Stimulated activated CD8-positive, alpha-beta memory T cell treated with anti-CD3 and anti-CD28 coated beads, Interleukin-4, amount 100 ng/mL, for 48 hours (primary cell): ENCODE measurements at places on chromosomes 5 and 9.

GRCh38 chr9:107020040-107020530 lies 157.1 kb downstream of the ZNF462 start:
- no peak for DNase-seq

DNA sequence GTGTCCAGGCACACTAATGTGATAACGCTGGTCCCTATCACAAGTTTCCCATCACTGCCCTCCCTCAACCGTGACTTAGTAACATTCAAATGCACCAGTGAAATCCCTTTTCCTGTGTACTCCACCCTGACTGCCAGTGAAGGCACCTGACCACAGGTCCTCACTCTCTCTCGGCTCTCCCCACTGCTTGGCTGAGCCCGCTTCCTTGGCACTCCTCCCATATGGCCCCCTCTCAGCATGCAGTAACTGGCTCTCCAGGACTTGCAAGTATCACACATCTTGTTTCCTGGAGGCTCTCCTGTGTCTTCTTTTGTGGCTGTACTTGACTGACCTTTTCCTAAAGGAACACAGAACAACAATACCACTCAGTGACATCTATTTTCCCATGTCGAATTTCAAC lies 292.0 kb upstream of the ZNF608 start:
- no peak for DNase-seq

DNA sequence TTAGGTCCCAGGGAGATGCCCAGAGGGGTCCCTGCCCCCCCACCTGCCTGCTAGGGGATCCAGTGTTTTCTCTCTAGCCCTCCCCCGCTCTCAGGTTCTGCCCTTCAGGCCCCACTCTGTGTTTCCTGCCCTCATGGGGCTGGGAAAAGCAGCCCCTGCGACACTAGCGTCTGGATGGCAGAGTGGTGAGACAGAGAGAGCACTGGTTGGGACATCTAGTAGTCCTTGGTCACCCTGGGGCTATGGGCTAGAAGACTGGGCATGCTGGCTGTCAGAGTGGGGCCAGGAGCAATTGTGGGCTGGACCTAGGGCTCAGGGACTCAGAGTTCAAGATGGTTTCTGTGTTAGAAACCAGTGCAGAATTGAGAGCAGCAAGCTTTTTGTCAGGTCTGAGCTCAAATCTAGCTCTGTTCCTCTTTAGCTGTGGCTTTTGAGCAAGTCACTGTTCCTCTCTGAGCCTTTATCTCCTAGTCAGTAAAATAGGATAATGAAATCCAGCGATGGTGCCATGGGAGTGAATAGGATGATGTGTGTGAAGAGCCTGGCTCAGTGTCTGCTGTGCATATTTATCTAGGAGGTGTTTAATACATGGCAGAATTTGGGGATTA lies 39.0 kb downstream of the RGS3 start:
- no peak for DNase-seq

GRCh38 chr5:1415059-1415425 lies 30.2 kb downstream of the SLC6A3 start:
- DNase-seq: no peak

GRCh38 chr9:127732444-127732843 lies 2.6 kb downstream of the TOR2A start:
- no peak for DNase-seq

DNA sequence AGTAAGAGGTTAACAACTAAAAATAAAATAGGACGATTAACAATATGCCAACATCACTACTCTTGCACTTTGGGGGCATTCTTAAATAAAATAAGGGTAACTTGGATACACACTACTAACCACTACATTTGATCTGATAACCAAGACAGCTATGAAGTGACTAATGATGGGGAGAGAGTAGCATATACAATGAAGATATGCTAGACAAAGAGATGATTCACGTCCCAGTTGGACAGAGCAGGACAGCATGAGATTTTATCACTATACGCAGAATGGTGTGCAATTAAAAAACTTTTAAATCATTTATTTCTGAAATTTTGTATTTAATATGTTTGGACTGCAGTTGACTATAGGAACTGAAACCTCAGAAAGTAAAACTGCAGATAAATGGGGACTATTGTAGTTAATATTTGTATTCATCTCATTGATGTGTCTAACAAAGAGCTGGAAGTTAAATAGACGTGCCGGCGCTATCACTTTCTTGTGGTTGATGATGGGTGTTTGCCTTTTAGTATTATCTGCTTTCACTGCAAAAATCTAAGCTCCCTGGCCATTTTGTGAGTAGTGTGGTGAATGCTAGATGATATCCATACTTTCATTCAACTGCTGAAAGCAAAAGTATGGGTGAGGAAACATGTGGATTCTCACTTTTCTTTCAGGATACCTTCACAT lies 18.7 kb downstream of the GIN1 start:
- no peak for DNase-seq

GRCh38 chr5:96370976-96371375 lies 62.1 kb downstream of the PCSK1 start:
- no peak for DNase-seq

- no peak for DNase-seq
Observed at GRCh38 chr5:139565411-139566305, 4.5 kb downstream of the UBE2D2 start.

DNA sequence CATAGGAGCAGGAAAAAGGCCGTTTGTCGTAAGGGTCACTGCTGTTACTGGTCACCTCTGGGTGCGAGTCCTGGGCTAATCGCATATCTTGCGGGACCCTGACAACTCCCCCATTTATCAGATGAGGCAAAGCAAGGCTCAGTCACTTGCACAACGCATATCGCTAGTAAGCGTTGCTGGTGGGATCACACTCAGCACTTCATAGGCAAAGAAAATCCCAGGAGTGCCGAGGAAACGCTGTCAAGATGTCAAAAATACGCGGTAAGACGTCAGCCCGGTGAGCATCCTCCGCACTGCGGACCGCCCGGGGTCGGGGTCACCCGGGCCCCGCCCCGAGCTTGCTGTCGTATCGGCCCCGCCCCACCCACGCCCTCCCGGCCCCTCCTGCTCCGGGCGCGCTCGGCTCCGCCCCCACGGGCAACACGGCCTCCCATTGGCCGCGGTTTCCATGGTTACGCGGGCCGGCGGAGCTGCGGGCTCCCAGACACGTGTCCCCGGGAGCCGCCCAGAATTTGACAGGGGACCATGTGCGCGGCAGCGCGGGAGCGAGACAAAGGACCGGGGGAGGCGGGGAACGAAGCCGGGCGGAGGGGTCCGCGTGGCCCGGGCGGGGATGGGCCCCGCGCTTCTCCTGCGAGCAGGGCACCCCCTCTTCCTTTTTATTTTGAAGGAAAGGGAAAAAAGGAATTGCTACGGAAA lies 80.2 kb upstream of the IER5L start:
- peak; percentile 93 for DNase-seq

DNA sequence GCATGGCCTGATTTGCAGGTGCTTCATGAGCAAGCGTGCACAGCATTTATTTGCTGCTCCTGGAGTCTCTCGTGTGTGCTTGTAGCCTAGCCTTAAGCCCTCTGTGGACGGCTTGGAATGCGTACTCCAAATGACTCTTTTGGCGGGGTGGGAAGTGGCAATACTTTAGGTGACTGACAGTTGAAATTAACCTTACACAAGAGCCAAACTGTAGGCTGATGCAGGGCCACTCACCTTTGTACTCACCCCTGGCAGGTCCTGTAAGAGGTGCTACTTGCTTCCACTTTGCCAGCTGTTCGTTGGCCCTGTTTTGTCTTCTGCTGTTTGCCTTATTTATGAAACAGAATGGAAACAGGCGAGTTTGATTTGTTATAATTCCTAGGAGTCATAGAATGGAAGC lies 22.9 kb downstream of the TENT4A start:
- DNase-seq: no peak

GRCh38 chr5:107272954-107273353 lies 397.8 kb downstream of the EFNA5 start:
- DNase-seq: no peak

- no peak for DNase-seq
Observed at GRCh38 chr5:144487761-144488160, 317.1 kb downstream of the KCTD16 start.

DNA sequence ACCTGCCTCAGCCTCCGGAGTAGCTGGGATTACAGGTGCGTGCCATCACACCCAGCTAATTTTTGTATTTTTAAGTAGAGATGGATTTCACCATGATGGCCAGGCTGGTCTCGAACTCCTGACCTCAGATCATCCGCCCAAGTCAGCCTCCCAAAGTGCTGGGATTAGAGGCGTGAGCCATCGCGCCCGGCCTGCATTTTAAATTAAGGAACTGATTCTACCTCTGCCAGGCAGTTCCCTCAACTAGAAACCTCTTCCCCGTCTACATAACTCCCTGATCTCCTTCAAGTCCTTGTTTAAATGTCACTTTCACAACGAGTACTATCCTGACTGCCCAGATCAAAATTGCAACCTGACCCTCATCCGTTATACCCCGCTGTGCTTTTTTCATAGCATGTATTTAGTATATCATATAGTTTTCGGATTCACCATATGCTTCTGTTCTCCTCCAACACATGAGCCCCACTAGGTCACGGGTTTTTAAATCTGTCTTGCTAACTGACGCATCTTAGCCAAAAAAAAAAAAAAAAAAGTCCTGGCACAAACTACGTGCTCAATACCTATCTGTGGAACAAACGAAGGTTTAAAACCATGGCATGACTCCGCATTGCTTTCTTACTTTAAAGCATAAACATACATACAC lies 858 bp upstream of the SOWAHA start:
- DNase-seq: no peak

DNA sequence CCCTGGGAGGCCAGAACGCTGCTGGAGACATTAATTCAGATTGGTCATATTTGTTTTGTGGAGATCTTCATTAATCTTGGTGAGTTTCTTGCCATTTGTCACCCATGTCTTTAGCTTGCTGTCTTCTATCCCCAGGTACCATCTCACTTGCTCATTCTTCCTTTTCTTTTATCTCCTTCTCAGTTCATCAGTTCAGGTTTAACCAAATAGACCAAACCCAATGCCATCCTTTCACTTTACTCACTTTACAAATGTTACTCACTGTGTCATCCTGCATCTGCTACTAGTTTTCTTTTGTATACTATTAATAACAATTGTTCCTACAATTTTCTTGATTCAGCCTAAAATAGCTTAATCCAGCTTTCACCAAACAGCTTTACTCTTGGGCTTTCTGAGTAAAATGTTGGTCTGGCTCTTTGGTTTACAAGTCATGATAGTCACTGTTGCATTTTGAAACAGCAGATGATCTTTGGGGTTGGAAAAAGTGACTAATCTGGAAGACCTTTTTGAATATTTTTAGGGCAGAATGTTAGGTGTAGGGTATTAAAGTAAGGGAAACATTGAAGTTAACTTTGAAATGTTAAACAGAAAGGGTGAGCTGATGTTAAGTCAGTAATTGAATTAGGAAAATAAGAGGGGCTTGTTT lies 246.9 kb downstream of the ZSWIM6 start:
- DNase-seq: no peak

GRCh38 chr5:10797261-10797660 lies 36.2 kb upstream of the DAP start:
- no peak for DNase-seq

DNA sequence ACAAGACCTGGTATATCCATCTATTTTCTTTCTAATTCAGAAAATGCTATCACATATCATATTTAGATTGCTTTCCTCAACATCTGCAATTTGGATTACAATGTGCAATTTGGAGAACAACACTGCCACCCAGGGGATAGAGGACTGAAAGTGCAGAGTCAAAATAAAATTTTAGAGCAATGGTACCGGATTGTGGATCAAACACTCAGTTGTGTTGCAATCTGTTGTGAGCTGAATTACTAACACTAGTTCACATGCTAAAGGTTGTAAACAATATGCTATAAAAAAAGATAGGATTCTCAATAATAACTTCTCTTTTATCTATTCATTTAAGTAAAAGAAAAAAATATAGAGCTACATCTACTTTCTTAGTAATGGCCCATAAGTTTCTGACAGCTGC lies 11.9 kb upstream of the SRFBP1 start:
- no peak for DNase-seq

GRCh38 chr9:124410321-124410913 lies 4.8 kb downstream of the PSMB7 start:
- DNase-seq: no peak

DNA sequence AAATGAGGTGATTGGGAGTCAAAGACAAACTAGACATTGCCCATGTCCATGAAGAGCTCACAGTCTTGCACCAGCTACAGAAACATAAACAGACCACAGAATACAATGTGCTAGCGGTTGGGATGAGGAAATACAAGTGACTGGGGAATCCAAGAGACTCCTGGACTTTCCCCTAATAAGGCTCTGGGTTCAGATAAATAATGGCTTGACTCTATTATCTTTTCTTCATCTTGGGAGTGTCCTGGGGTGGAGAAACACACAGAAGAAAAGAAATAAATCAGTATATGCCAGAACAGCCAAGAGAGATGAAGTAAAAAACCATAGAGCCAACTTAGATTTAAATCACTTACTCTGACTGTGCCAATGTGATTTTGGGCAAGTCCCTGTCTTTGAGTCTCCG lies 227.8 kb downstream of the PAPPA start:
- no peak for DNase-seq

DNA sequence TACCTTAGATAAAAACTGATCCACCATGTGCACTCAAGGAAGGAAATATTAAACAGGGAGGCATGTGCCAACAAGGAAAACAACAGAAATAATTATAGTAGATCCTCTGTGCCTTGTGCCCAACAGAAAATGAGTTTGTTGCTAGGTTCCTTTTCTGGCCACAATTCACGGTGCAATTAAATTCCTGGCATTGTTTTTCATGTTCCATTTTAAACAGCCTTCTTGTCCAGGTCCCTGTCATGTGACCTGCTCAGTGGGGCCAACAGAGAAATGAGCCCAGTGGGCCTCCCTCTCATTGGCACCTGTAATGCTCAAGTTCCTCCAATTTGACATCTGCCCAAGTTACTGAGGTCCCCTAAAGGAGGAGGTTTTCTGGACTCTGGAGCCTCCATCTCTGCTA lies 56.5 kb downstream of the SPOCK1 start:
- DNase-seq: no peak

GRCh38 chr5:170755679-170756456 lies 27.7 kb upstream of the GABRP start:
- DNase-seq: no peak

DNA sequence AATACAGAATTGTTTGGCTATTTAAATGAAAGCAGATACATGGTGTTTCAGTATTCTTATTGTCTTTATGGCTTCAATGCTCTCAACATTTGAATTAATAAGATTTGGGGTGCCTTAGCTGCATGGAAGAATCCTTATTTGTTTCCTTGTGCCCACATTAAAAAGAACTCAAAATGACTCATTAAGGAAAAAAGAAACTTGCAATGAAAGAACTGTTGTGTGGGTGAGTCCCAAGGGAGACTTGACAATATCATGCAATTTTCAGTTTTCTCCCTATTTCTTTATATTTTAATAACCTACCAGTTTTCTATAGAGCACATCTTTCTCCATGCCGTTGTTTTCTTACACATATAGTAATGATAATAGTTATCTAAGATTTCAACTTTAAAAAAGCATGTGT lies 404.0 kb downstream of the PDE4D start:
- DNase-seq: no peak

GRCh38 chr9:111759762-111760639 lies 34.7 kb downstream of the SHOC1 start:
- peak; percentile 54 for DNase-seq

DNA sequence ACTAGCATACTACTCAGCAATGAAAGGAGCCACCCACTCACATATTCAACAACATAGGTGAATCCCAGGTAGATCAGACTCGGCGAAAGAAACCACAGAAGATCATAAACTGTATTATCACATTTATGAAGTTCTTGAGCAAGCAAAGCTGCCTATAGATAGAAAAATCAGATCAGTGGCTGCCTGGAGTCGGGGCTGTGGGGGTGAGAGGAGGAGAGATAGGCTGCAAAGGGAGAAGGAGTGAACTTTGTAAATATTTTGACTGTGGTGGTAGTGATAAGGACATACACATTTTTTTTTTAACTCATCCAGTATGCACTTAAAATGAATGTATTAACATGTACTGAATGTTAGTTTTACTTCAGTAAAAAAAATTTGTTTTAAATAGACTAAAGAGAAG lies 23.5 kb upstream of the TMEM174 start:
- DNase-seq: no peak
